Left ventricle myocardium inferior (tissue), 1 donor: ENCODE measurements at places on chromosomes 13 and 19. TPM values are rescaled to one million over a fixed set of nuclear protein-coding genes. Genes with fewer than 3 reads are reported as not detected.

OVOL3 gene
- total RNA-seq: not detected

OR7C2 gene
- not detected for total RNA-seq

SULT2B1 gene
- total RNA-seq: 0.33 TPM

LILRB4 gene
- 4.0 TPM for total RNA-seq

KCNN1 gene
- total RNA-seq: 0.38 TPM

CILP2 gene
- 0.08 TPM for total RNA-seq

CNFN gene
- 0.49 TPM for total RNA-seq

MTRF1 gene
- 13.2 TPM for total RNA-seq

LRRC4B gene
- 0.47 TPM for total RNA-seq

C19orf67 gene
- not detected for total RNA-seq

KCTD4 gene
- 0.11 TPM for total RNA-seq

SPTBN4 gene
- 6.1 TPM for total RNA-seq

OXGR1 gene
- total RNA-seq: not detected

DNA sequence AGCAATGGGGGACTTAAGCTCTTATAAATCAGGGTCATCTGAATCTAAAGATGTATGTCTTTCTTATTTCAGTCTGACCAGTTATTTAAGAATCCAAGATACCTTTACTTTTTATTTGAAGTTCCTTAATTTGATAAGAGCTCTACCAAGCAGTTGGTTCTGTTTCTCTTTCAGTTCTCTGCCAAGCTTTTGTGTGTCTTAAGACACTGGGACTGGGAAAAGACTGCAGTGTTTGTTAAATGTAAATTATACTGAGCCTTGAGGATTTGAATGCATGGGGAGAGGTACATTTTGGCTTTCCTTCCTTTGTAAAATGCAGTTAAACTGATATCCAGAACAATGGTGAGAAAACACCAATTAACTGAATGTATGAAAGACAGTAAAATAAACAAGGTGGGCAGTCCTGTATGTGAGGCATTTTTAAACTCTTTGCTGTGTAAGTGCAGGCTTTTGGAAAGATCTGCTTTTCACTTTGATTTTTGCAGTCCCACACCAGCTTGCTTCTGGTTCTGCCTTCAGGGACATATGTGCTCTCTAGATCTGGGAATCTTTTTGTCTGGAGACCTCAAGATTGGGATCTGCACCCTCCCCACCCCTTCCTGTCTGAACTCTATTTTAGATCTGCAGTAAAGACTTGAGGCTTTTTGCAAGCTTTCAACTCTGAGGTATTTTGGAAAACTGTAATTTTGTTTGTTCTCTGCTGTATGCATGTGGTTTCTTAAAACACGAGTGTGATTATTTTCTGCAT, 77.6 kb downstream of the LRCH1 start:
- no peak for DNase-seq

- DNase-seq: no peak
Observed at GRCh38 chr13:52994865-52995264, 33.7 kb upstream of the OLFM4 start.

GRCh38 chr19:47309038-47309437, 623 bp upstream of the C5AR1 start:
- DNase-seq: no peak

DNA sequence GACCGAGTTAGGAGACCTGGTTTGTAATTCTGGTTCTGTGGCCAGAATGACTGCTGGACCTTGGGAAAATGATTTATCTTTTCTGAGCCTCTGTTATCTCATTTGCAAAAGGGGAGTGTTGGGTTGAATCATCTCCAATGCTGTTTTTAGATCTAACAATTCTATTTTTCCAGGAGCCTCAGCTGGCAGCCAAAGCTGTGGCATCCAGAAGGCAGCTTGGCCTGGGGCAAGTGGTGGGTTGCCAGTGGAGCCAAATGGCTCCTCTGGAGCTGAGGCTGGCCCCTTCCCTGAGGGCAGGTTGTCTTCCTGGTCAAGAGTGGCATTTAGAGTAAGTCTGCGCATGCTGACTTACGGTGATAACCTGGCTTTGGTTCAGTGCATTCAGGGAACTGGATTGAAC, 21.3 kb downstream of the B3GLCT start:
- no peak for DNase-seq

GRCh38 chr13:62320129-62321108, 904.8 kb upstream of the PCDH20 start:
- DNase-seq: no peak

DNA sequence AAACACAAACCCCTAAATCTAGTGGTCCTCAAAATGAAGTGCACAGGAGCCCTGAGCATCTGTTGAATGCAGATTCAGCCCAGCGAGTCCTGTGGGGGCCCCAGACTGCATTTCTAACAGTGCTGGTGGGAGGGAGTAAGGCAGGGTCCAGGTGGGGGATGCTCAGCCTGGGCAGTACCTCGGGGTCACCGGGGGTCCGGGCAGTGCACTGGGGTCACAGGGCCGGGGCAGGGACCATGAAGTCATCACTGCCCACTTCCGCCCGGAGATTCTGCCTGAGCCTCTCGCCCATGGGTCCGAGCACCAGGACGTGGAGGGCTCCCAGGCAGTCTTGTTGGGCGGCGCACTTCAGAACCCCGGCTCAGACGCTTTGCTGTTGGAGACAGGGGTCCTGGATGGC, 838 bp upstream of the ATP4B start:
- peak; percentile 0 for DNase-seq

- DNase-seq: no peak
Observed at GRCh38 chr13:101838323-101838722, 385.8 kb downstream of the ITGBL1 start.

DNA sequence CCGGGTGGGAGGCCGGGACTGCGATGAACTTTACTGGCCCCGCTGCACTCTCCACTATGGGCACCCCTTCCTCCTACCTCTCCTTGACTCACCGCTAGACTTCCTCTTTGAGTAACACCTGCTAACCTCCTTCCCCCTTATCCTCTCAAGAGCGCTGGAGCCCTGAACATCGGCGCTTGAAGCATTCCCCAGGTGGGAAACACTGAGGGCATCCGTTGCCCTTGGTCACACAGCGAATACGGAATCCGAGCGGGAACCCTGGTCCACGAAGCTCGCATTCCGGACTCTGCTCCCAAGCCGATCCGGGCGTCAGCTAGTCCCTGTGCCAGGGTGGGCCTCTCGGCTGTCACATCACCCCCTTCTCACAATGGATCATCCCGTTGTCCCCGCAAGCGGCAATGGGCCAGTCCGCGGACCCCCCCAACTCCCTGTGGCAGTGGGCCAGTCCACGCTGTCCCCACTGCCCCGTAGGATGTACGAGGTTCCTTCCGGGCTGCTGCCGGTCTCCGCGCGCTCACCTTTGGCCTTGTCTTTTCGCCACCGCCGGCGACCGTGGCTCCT, 4.2 kb downstream of the LIPE start:
- no peak for DNase-seq

GRCh38 chr13:79187917-79188690, 218.0 kb downstream of the RBM26 start:
- DNase-seq: no peak

- no peak for DNase-seq
Observed at GRCh38 chr19:31499281-31500196, 150.3 kb upstream of the TSHZ3 start.

GRCh38 chr19:18596752-18597157, 8.2 kb downstream of the REX1BD start:
- DNase-seq: peak; percentile 53

GRCh38 chr13:21256351-21256761, 79.9 kb downstream of the MRPL57 start:
- no peak for DNase-seq

- no peak for DNase-seq
Observed at GRCh38 chr13:60311527-60311926, 85.5 kb upstream of the TDRD3 start.

- DNase-seq: no peak
Observed at GRCh38 chr19:57280962-57281400, 696 bp downstream of the ZNF460 start.

DNA sequence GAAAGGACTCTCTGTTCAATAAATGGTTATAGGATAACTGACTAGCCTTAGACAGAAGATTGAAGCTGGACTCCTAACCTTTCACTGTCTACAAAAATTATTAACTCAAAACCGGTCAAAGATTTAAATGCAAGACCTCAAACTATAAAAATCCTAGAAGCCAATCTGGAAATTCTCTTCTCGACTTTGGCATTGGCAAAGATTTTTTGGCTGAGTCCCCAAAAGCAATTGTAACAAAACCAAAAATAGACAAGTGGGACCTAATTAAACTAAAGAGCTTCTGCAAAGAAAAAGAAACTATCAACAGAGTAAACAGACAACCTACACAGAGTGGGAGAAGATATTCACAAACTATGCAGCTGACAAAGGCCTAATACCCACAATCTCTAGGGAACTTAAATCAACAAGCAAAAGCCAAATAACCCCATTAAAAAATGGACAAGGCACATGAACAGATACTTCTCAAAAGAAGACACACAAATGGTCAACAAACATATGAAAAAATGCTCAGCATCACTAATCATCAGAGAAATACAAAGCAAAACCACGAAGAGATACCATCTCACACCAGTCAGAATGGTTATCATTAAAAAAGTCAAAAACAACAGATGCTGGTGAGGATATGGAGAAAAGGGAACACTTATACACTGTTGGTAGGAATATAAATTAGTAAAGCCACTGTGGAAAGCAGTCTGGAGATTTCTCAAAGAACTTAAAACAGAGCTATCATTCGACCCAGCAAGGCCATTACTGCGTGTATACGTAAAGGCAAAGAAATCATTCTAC, 266.3 kb downstream of the DNAJC15 start:
- no peak for DNase-seq

GRCh38 chr13:49454388-49455006, 10.4 kb downstream of the SETDB2 start:
- DNase-seq: no peak

DNA sequence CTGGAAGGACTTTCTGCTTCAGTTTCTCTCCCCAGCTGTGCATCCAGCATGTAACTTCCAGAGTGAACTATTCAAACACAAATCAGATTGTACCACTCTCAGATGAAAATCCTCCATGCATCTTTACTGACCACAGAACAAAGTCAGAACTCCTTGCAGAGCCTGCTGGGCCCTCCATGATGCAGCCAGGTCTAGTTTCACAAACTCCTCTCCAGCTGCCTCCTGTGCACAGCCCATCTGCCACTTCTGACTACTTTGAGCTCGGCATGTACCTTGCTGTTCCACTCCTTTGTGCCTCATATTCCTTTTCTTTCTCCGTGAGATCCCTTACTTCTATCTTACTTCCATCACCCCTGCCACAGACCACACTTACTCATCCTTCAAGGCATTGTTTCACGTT, 31.4 kb downstream of the NALCN start:
- no peak for DNase-seq

GRCh38 chr13:44072536-44072935, 192.8 kb downstream of the LACC1 start:
- no peak for DNase-seq

GRCh38 chr13:33245505-33246158, 39.9 kb downstream of the STARD13 start:
- DNase-seq: no peak

DNA sequence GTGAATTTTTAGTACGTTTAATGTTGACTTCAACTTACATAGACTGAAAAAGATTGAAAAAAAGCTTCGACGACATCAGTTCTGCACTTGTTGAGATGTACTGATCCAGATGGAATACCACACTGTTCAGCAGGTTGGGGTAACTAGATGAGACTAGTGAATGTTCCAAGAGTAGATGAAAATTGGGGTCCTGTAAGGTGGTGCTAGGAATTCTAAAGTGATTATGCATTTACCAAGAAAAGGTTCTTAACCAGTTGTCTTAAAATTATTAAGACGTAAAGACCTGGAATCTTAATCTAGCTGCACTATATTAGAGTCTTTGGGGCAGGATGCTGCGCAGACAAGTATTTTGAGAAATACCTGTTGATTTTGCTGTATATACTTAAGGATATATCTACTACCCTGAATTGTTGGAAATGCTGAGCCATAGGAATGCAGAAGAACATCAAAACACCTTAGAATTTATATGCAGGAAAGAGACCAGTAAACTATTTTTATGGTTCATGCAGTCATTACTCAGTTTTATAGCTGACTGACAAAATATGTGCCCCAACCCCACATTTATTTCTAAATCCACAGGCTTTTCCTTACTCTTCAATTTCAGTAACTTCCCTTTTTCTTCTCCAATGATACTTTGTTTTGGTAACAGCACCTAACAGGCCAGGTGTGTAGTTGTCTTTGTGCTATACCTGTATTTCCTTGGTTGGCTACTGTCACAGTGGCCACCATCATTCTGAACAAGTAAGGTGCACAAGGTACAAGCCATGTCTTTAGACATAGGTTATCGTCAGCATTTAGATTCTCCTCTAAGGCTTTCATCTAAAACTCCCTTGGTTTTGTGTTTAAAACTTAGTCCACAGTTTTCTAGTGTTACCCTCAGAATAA, 8.6 kb downstream of the MIR17HG start:
- no peak for DNase-seq

DNA sequence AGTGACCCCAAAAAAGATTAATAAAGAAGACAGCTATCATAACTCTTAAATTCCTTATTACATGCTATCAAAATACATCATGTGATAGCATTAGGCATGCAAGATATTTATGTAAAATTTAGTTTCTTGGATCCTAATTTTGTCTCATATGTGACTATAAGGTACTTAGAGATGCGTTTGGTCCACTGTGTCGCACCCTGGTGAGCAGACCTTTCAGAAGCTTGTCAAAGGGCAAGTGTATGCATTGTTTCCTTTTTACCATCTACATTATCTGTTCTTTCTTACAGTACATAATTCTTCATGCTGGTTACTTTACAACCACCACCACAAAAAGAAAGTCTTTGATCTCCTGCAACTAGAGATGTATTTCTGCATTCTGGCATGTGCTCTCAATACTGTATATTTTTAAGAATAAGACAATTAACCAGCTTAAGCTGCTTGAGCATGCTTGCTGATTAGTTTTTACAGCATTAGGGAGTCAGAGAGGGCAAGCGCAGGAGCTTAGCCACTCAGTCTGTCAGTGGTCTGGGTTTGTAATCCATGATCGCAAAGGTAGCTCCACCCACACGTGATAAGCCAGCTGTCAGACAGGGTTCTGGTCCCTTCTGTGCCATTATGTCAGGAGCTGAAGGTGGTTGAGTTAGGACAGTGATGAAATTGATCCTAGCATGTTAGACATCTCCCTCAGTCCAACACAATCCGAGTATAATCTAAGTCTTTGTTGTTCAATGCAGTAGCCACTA, 500.9 kb downstream of the MYO16 start:
- DNase-seq: no peak

GRCh38 chr19:50723069-50723468, at the start of gene CLEC11A:
Gene CLEC11A (plus strand): TSS chr19:50723364. CDS start chr19:50723526, 162 bp downstream.
- DNase-seq: peak; percentile 72

DNA sequence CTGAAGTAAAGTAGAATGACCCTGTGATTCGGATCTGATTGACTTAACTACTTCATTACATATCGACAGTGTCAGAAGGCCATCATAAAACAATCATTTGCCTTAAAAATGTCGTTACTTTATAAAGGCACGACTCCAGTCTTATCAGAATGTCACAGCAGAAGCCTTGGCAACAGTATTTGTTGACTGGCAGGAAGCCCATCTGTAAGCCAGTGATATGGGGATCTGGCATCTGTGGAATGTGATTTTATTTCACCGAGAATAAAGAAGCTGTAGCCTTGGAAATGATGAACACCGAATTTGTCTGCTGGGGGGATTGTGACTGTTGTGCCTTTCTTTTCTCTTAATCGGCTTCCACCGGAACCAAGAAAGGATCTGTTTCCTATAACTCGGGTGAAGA, 362.5 kb downstream of the TDRD3 start:
- no peak for DNase-seq

- no peak for DNase-seq
Observed at GRCh38 chr13:50707628-50708027, 135.9 kb downstream of the DLEU7 start.
